Activated naive CD8-positive, alpha-beta T cell treated with anti-CD3 and anti-CD28 coated beads for 36 hours (primary cell): ENCODE measurements at places on chromosomes 5 and 9.

DNA sequence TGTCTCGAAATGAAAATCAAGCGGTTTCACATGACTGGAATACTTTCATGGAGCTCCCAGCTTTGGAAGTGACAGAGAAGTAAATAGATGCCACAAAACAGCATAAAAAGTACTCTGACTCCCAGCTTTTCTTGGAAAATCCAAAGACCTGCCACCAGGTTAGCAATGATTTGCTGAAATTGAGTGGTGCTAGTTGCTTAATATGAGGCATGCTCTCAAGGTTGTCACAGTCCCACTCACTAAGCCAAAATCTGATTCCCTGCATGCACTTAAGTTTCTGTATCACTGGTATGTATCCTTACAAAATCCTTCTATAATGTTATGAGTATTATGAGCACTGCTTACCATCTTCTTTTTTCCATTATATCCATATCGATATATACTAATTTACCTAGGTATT lies 13.0 kb upstream of the SH3RF2 start:
- DNase-seq = no peak

- no peak for DNase-seq
Measured at GRCh38 chr9:130526854-130527650, 52.3 kb upstream of the FUBP3 start.

DNA sequence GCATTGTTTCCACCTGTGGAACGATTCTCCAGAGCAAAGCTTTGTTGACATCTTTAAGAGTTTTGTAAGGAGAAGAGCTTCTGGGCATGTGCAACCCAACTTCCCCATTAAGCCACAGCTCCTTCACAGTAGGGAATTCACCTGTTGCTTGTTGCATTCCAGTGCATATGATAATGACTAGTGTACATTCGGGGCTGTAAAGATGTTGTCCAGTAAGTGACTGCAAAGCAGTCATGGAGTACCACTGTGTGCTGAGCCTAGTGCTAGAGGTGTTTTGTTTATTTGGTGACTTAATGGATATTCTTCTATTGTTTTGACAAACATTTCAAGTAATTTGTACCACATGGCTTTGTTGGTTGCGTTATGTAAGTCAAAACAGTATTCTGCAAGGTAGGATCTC lies 12.8 kb downstream of the UGCG start:
- DNase-seq = no peak

GRCh38 chr5:176413709-176414191 lies 2.6 kb downstream of the CLTB start:
- DNase-seq = no peak

GRCh38 chr9:16386007-16386826 lies 484.3 kb downstream of the BNC2 start:
- DNase-seq = no peak

- DNase-seq = no peak
Measured at GRCh38 chr5:135402031-135402430, 3.0 kb upstream of the MACROH2A1 start.
